ENCODE measurements at places on chromosomes 13 and 19.

- DNase-seq = no peak
Measured at GRCh38 chr19:30314056-30314804, 58.0 kb upstream of the ZNF536 start.

DNA sequence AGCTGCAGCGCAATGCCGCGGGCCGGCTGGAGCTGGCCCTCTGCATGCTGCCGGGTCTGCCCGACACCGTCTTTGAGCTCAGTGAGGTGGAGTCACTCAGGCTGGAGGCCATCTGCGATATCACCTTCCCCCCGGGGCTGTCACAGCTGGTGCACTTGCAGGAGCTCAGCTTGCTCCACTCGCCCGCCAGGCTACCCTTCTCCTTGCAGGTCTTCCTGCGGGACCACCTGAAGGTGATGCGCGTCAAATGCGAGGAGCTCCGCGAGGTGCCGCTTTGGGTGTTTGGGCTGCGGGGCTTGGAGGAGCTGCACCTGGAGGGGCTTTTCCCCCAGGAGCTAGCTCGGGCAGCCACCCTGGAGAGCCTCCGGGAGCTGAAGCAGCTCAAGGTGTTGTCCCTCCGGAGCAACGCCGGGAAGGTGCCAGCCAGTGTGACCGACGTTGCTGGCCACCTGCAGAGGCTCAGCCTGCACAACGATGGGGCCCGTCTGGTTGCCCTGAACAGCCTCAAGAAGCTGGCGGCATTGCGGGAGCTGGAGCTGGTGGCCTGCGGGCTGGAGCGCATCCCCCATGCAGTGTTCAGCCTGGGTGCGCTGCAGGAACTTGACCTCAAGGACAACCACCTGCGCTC is 3.8 kb upstream of the MAP2K7 start:
- no peak for DNase-seq

DNA sequence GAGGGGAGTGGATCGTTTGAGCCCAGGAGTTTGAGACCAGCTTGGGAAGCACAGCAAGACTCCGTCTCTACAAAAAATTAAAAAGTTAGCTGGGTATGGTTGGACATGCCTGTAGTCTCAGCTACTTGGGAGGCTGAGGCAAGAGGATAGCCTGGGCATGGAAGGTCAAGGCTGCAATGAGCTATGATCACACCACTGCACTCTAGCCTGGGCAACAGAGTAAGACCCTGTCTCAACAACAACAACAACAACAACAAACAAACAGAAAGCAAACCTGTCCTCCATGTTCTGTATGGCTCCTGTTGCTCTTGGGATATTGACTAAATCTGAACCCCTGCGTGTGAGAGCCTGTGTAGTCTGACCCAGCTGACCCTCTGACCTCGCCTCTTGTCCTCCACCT is 14.9 kb downstream of the CEBPA start:
- DNase-seq = no peak

DNA sequence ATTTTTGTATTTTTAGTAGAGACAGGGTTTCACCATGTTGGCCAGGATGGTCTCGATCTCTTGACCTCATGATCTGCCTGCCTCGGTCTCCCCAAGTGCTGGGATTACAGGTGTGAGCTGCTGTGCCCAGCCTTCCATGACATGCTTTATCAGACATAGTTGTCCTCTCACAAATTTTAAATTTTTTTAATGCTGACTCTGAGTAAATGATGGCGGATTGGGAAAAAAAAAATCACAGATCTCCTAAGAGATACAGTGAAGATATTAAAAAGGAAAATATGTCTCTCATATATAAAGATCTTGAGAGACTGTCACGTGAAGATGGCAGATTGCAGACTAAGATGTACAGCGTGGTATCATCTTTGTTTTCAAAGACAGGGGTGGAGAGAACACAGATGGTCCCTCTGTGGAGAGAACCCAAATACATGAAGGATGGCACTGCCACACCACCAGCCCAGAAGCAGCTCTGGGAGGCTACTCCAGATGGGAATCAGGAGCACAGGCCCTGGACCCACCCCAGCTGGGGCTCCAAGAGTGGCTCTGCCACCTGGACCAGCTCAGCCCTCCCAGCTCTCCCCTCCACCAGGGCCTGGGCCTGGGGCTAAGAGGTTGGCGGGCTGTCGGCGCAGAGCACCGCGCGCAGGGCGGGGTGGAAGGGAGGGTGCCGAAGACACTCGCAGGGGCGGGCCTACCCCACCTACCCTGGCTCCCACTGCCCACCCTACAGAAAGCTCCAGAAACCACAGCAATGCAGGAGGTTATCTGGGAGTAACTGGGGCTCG is 20.0 kb upstream of the CCNP start:
- no peak for DNase-seq

DNA sequence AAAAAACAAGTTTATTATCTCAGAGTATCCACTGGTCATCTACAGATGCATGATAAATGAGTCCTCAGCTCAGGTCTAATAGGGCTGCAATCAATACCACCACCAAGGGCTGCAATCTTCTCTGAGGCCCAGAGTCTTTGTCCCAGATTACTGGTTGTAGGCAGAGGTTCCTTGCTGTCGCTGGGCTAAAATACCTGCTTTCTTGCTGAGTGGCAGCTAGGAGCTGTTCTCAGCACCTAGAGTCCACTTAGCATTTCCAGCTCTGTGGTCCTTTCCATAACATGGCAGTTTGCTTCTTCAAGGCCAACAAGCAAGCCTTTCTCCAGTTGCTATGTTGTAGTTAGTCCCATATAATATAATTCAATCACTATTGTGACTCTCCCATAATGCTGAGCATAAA is 351.3 kb downstream of the SLITRK1 start:
- no peak for DNase-seq

DNA sequence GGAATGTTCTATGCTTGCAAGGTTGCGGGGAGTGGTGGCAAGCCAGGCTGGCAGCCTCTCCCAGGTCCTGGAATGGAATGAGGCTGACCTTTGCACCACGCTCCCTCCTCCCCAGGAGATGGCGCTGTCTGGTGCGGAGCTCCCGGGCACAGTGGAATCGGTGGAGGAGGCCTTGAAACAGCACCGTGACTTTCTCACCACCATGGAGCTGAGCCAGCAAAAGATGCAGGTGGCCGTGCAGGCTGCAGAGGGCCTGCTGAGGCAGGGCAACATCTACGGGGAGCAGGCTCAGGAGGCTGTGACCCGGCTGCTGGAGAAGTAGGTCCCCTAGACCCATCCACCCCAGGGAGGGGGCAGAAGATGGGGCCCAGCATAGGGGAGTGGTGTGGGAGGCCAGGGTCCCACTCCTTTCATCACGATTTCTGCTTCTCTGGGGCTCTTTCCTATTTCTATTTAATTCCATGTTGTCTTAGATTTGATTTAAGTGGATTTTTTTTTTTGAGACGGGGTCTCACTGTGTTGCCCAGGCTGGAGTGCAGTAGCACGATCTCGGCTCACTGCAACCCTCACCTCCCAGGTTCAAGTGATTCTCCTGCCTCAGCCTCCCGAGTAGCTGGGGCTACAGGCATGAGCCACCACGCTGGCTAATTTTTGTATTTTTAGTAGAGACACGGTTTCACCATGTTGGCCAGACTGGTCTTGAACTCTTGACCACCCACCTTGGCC is 53.2 kb upstream of the SHKBP1 start:
- no peak for DNase-seq

- no peak for DNase-seq
Measured at GRCh38 chr13:27636589-27637288, 15.0 kb downstream of the POLR1D start.

DNA sequence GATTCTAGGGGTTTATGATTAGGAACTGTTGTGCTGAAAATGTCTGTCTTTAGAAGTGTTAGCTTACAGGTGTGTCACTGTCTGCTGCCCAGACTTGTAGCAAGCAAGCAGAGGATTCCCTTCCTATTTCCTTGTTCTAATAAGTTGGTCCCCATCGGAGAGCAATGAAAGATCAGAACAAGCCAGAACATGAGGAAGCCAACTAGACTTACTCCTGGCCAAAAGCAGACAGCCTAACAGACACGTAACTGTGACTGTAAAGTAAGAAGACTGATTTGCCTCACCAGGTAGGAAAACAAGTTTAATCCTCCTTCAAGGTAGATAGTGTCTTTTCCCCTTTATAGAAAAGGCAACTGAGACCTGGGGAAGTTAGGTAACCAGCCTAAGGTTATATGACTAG is 12.5 kb downstream of the POLR1D start:
- DNase-seq = no peak

DNA sequence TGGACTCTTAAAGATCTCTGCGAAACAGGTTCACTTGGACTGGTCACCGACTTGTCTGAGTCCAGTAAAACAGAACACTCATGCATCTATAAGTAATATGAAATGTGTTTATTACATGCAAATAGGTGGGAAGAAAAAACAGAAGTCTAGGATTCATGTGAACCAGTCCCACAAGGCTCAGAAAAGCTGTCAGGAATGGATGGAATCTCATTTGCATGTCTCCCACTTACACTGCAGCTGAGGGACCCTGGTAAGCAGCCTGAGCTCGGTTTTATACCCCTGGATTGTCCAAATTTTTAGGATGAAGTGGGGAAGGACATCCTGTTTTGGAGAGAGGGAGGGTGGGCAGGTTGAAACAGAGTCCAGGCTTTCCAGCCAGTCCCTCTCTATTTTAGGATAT is 1545.1 kb upstream of the PCDH20 start:
- no peak for DNase-seq

DNA sequence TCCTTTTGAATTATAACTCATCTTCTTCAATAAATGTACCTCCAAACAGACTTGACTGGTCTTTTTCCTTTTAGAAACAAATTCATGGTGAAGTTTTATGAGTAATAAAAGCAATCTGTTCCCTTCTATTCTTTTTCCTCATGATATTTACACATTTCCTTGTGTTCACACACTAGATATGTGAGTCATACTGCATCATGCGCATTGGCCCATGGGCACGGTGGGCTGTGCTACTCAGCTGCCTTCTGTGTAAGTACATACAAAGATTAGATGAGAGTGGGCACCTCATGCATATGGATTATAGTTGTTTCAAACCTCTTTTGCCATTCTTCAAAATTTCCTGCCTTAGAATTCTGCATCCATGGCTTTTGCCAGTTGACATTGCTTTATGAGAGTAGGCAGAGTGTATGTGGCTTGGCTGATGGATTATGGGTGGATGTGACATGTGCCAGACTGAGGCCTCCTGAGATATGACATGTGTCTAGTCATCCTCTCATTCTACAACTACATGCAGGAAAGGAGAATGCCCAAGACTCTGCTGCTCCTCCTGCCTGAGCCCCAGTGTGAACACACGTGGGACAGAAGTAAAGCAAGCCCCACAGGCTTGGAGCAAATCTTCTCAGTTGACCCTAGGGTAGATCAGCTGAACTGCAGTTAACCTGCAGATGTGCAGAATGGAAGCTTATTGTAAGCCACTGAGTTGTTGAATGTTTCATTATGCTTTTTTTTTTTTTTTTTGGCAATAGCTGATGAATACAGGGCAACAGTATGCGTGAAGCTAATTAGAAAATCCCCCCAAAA is 109.9 kb downstream of the RBM26 start:
- no peak for DNase-seq

- DNase-seq = no peak
Measured at GRCh38 chr13:73956795-73957408, 177.3 kb downstream of the KLF12 start.

GRCh38 chr13:33676045-33676989 is 141.6 kb upstream of the RFC3 start:
- DNase-seq = peak; percentile 8

Measured in stimulated activated CD4-positive, alpha-beta T cell treated with anti-CD3 and anti-CD28 coated beads, Interleukin-2, amount 100 ng/mL, for 4 hours (primary cell).